Urinary bladder (tissue), 4 donors: ENCODE measurements at places on chromosomes 6 and 20. TPM values are rescaled to one million over a fixed set of nuclear protein-coding genes. Genes with fewer than 3 reads are reported as not detected.

CENPW gene
- total RNA-seq = 5.4 TPM

ECT2L gene
- 0.21 TPM for total RNA-seq

TRAPPC3L gene
- 0.42 TPM for total RNA-seq

MUC22 gene
- total RNA-seq = not detected

DNAH8 gene
- 1.5 TPM for total RNA-seq

DNA sequence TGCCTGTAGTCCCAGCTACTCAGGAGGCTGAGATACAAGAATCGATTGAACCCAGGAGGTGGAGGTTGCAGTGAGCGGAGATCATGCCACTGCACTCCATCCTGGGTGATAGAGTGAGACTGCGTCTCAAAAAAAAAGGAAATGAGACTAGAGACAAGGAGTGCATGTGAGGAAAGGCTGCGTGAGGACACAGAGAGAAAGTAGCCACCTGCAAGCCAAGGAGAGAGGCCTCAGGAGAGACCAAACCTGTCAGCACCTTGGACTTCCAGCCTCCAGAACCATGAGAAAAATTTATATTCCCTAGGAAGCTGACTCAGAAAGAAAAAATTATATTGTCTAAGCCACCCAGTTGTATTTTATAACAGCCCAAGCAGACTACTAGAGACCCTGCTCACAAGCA is 7.4 kb upstream of the BEND3 start:
- no peak for DNase-seq

- no peak for DNase-seq
These were observed 7.5 kb upstream of the FOXC1 start for GRCh38 chr6:1602049-1602713.

DNA sequence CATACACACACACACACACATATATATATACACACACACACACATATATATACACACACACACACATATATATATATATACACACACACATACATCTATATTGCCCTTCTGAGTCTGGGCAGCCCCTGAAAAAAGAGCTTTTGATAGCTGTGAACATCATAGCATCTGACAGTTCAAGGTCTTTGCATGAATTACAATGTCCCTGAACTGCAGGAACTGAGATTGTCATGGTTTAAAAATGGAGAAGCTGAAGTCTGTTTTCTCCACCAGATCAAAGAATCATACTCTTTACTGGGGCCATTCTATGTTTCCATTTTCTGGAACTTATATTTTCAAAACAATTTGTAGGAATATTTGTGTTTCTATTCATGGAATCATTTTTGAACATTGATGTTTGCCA is 189.8 kb downstream of the ZDHHC14 start:
- DNase-seq = no peak

- peak; percentile 28 for DNase-seq
These were observed 38.5 kb upstream of the AHI1 start for GRCh38 chr6:135535989-135536414.

- no peak for DNase-seq
These were observed 29.8 kb upstream of the SCUBE3 start for GRCh38 chr6:35183935-35184334.

DNA sequence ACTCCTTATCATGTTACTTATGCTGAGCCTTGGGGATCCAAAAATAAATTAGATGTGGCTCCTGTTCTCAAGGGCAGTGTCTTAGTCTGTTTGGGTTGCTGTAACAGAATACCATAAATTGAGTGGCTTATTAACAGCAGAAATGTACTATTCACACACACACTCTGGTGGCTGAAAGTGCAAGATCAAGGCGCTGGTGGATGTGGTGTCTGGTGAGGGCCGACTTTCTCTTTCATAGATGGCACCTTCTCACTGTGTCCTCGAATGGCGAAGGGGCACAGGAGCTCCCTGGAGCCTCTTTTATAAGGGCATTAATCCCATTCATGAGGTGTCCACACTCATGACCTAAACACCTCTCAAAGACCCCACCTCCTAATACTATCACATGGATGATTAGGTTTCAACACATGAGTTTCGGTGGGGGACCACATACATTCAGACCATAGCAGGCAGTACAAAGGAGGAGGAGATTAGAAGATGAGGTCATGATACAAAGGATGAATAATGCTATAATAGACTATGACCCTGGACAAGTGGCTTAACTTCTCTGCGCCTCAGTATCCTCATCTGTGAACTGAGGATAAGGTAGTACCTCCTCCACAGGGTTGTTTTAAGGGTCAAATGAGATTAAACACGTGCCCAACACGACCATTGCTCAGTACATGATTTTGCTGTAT is 34.1 kb downstream of the RPP40 start:
- no peak for DNase-seq

- no peak for DNase-seq
These were observed 1260.8 kb upstream of the GJE1 start for GRCh38 chr6:140871911-140872310.

DNA sequence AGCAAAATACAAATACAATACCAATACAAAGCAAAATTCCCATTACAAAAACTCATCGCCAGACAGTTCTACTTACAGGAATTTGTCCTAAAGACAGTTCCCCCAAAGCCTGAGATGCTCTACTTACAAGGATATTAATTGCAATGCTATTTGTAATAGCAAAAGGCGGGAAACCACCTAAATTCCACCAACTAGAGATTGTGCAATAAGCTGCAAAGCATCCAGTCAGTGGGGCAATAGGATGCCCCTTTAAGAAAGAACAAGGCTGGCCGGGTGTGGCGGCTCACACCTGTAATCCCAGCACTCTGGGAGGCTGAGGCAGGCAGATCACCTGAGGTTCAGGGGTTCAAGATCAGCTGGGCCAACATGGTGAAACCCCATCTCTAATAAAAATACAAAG is 39.1 kb downstream of the FAM209B start:
- no peak for DNase-seq

GRCh38 chr6:3943331-3943765 is 94.2 kb downstream of the FAM50B start:
- DNase-seq = peak; percentile 25

DNA sequence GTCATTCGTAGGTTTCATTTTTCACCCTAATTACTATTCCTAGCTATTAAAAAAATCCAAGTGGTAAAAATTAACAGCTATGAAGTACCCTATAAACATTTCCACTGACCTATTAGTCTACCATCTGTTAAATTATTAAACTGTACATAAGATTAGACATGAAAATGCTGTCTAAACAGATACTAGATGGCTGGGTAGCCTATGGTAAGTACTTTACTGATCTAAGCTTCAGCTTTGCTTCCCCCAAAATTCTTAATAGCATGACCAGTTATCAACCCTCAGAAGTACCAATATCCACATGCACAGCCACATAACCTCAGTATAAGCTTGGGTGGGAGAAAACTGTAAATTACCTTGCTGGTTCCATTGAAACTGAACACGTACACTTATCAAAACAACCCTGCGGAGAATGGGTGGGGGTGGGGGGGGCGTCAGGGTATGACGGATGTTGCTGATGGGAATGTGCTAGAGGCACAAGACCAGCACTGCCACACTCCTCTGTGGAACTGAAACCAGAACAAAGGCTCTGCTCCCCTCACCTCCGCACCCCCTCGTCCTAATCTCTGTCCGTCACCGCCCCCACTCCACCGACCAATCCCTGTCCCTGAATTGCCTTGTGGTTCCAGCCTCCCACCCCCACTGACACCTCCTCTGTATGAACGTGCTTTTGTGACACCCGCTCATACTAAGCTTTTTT is 45.3 kb downstream of the B4GALT5 start:
- DNase-seq = no peak

- DNase-seq = no peak
These were observed 1.3 kb upstream of the PPP1R16B start for GRCh38 chr20:38804221-38804620.

GRCh38 chr6:137316626-137317025 is 97.4 kb upstream of the IFNGR1 start:
- DNase-seq = no peak

- no peak for DNase-seq
These were observed at the start of gene TRAM2 for GRCh38 chr6:52577022-52577777. Gene TRAM2, minus strand, starts transcription at chr6:52577060. Its CDS starts 145 bp downstream, at chr6:52576915.

DNA sequence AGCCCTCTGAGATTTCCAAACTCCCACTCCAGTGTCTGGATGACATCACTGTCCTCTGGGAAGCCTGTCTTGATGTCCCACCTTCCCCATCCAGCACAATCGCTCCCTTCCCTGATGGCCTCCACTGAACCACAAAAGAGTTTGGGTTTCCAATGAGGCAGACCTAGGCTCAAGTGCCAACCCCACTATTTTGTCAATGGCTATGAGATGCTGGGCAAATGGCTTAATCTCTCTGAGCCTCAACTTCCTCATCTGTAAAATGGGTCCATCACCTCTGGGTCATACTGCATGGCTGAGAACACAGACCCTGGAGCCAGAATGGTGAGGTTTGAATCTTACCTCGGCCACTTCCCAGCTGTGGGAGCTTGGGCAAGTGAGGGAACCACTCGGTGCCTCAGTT is 11.7 kb downstream of the SLC13A3 start:
- no peak for DNase-seq

- no peak for DNase-seq
These were observed 43.0 kb downstream of the GOPC start for GRCh38 chr6:117559299-117559698.

GRCh38 chr6:19444041-19444440 is 393.1 kb upstream of the ID4 start:
- no peak for DNase-seq

GRCh38 chr6:138527411-138528088 is 28.3 kb upstream of the NHSL1 start:
- no peak for DNase-seq

- no peak for DNase-seq
These were observed 696.7 kb downstream of the RNF144B start for GRCh38 chr6:19083801-19084200.

- DNase-seq = no peak
These were observed 21.0 kb downstream of the RMND1 start for GRCh38 chr6:151430886-151431285.

DNA sequence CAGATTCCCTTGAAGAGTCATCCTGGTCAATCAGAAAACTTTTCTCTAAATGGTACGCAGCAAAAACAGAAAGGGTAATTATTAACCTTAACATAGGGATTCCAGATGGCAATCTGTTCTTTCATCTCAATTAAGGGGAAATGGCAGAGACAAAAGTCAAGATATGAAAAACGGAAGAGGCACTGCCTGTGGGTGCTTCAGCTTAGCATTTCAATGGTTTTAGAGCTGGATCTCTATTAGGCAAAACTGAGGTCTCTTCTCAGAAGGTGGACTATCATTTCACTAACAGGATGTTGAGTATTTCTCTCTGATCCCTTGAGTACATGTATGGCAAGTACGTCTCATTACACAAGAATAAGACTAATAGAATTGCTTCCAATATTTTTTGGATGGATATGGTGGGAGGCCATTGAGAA is 296.9 kb downstream of the HIVEP2 start:
- DNase-seq = no peak

GRCh38 chr6:28311139-28311823 is 24.7 kb downstream of the ZSCAN31 start:
- no peak for DNase-seq

- no peak for DNase-seq
These were observed 64.6 kb downstream of the MAN1A1 start for GRCh38 chr6:119284861-119285521.
